ENCODE measurements at places on chromosomes 13 and 19.

GRCh38 chr13:24491845-24492244 is 20.7 kb downstream of the PARP4 start:
- no peaks in the 10 kb centered on the region for H3K4me1 ChIP-seq
- no peak overlapping the region for H3K27ac ChIP-seq
- no peak for DNase-seq
- H3K4me3 ChIP-seq: no peak overlapping the region
- peaks cover 67% of the 10 kb centered on the region for H3K36me3 ChIP-seq

DNA sequence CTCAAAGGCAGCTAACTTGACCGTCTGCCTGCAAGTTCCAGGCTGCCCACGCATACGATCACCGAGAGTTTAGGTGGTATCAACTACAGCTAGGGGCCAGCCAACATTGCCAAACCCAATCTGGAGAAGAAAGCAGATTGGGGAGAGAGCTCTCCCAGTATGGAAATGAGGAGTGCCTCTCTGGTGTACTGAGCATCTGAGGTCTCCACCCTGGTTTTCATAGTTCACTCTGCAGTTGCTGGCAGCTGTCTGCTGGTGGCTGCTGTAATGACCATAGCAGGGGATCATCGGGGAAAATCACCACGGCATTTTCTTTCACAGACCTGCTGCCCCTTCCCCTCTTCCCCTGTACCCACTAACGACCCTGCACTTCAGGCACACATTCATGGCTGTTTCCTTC is 201.7 kb downstream of the NUFIP1 start:
- no peaks in the 10 kb centered on the region for H3K27me3 ChIP-seq
- H3K4me3 ChIP-seq: no peak overlapping the region
- DNase-seq: no peak

- no peak for DNase-seq
- no peaks in the 10 kb centered on the region for H3K27me3 ChIP-seq
- H3K36me3 ChIP-seq: no peaks in the 10 kb centered on the region
- H3K4me1 ChIP-seq: no peaks in the 10 kb centered on the region
- H3K27ac ChIP-seq: no peak overlapping the region
Observed at GRCh38 chr13:114057166-114058050, 75.0 kb downstream of the RASA3 start.

DNA sequence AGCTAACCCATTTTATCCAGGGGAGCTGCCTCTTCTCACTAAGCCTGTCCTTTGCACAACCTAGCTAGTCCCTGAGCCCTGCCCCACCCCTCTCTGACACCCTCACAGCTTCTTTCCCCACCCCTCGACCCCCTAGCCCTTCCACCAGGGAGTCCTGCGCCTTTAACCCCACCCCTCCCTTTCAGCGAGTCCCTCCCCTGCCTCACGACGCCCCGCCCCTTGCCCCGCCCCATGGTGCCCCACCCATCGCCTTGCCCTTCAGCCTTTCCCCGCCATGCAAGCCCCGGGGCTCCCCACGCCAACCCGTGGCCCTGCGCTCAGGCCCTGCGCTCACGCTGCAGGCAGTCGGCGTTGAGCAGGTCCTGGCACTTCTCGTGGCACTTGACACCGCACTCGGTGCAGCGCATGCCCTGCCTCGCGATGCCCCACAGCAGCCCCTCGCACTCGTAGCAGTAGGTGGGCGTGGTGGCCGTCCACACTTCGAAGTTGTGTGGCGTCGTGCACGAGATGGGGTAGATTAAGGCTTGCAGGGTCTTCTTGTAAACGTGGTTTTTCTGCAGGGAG is 40.0 kb downstream of the UNC13A start:
- H3K27me3 ChIP-seq: no peaks in the 10 kb centered on the region
- no peaks in the 10 kb centered on the region for H3K4me1 ChIP-seq
- no peak overlapping the region for H3K27ac ChIP-seq
- H3K36me3 ChIP-seq: no peaks in the 10 kb centered on the region
- H3K4me3 ChIP-seq: no peak overlapping the region

DNA sequence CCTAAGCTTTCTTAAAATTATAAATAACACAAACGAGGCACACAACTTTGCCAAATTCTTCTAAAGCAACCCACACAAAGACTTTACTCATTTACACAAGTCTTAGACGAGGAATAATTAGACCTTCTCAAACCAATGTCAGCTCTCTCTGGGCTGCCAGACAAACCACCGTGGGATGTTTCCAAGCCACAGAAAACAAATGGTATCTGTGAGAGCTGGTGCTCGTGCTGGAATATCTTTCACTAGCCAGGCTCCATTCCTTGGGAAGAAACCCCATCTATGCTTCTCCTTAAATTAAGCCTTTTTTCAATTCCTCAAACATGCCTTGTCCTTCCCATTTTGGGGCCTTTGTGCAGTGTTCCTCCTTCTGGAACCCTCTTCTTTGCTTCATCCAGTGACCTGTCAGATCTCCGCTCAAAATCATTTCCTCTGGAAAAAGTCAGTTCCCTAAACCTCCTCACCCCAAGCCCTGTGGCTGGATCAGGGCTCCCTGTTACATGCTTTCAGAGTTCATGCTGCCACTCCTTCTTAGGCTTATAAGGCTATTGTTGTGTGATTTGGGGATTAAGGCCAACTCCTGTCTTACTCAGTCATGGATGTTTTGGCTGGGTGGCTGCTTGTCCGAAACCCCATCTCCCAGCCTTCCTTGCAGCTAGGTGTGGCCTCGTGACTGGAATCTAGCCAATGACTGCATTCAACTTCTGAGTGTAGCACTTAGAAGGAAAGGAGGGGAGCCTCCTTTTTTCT is 64.2 kb upstream of the GTF2F2 start:
- H3K4me1 ChIP-seq: peaks cover 3% of the 10 kb centered on the region
- no peaks in the 10 kb centered on the region for H3K27me3 ChIP-seq
- DNase-seq: no peak
- H3K27ac ChIP-seq: no peak overlapping the region
- no peaks in the 10 kb centered on the region for H3K36me3 ChIP-seq
- no peak overlapping the region for H3K4me3 ChIP-seq

DNA sequence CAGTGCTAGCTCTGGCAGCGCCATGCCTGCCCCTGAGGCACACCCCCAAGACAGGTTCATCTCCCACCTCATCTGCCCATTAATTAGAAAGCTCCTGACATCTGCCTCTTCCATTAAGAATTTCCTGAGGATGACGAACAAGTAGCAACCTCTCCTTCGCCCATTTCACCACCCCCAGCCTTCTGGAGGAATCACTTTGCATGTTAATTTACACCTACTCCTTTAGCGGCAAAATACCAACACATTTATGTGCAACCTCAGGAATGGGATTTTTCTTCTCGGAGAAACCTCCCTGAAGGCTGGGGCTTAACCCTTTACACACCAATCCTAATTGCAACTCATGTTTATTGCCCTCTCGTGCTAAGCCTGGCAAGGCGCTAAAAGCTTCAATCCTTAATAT is 13.8 kb downstream of the SLC7A1 start:
- H3K27me3 ChIP-seq: no peaks in the 10 kb centered on the region
- H3K27ac ChIP-seq: no peak overlapping the region
- DNase-seq: no peak
- peaks cover 11% of the 10 kb centered on the region for H3K4me1 ChIP-seq
- H3K36me3 ChIP-seq: no peaks in the 10 kb centered on the region

DNA sequence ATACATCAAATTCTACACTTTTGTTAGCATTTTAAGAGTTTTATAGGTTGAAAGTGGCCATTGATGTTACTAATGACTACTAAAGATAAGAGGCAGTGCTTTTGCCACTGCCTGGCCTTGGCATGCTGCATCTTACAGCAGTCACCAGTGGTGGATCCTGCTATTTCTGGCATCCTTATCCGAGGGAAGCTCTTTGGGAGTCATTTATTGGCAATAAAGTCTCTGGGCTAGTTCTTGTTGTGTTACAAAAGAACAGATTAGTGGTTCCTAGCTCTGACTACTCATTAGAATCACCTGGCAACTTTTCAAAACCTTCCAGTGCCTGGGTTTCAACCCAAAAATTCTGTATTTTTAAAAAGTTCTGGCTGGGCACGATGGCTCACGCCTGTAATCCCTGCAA is 94.5 kb downstream of the ZMYM2 start:
- no peaks in the 10 kb centered on the region for H3K4me1 ChIP-seq
- H3K27ac ChIP-seq: peak overlapping the region; percentile 27
- DNase-seq: no peak
- H3K4me3 ChIP-seq: no peak overlapping the region

GRCh38 chr19:2969104-2969504 is 8.3 kb upstream of the TLE6 start:
- peak; percentile 87 for DNase-seq
- peaks cover 15% of the 10 kb centered on the region for H3K4me1 ChIP-seq
- H3K27me3 ChIP-seq: no peaks in the 10 kb centered on the region
- peak overlapping the region; percentile 50 for H3K27ac ChIP-seq

DNA sequence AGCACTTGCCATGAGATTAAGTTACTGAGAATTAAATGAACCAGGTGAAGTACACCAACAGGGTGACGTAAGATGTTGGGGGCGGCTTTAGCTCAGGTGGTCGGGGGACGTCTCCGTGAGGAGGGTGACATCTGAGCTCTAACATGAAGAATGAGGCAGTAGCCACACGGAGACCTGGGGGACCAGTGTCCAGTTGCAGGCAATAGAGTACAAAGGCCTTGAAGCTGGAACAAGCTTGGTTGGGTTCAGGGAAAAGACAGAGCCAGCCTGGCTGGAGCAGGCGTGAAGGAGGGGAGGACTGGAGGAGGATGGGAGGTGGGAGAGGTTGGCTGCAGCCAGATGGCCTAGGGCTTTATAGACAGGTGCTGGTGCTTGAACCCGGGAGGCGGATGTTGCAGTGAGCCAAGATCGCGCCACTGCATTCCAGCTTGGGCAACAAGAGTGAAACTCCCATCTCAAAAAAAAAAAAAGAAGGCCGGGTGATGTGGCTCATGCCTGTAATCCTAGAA is 1.6 kb downstream of the SPINT2 start:
- H3K27me3 ChIP-seq: no peaks in the 10 kb centered on the region
- H3K4me3 ChIP-seq: no peak overlapping the region
- DNase-seq: no peak
- H3K27ac ChIP-seq: peak overlapping the region; percentile 85

- DNase-seq: no peak
- peaks cover 33% of the 10 kb centered on the region for H3K27me3 ChIP-seq
- H3K27ac ChIP-seq: no peak overlapping the region
- H3K4me1 ChIP-seq: peaks cover 9% of the 10 kb centered on the region
- H3K36me3 ChIP-seq: no peaks in the 10 kb centered on the region
Observed at GRCh38 chr13:36428086-36428485, 4.2 kb upstream of the CCNA1 start.

DNA sequence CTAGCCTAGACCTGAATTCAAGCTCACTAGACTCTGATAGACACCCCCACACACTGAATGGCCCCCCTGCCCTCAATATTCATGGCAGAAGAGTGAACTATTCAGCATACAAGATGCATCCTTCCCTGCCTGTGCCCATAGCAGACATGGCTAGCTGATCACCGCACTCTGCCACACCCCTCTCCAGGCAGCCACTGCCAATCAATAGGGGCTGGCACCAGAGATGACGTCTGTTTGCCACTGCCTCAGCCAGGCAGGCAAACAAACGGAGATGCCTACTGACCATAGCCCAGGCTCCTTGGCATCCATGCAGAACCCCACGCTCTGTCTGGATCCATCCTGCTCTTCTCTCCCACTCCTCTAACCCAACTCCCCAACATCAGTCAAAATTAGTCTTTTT is 13.8 kb upstream of the NPAS1 start:
- no peak for DNase-seq
- no peaks in the 10 kb centered on the region for H3K4me1 ChIP-seq
- no peak overlapping the region for H3K4me3 ChIP-seq
- no peaks in the 10 kb centered on the region for H3K36me3 ChIP-seq
- H3K27me3 ChIP-seq: no peaks in the 10 kb centered on the region

DNA sequence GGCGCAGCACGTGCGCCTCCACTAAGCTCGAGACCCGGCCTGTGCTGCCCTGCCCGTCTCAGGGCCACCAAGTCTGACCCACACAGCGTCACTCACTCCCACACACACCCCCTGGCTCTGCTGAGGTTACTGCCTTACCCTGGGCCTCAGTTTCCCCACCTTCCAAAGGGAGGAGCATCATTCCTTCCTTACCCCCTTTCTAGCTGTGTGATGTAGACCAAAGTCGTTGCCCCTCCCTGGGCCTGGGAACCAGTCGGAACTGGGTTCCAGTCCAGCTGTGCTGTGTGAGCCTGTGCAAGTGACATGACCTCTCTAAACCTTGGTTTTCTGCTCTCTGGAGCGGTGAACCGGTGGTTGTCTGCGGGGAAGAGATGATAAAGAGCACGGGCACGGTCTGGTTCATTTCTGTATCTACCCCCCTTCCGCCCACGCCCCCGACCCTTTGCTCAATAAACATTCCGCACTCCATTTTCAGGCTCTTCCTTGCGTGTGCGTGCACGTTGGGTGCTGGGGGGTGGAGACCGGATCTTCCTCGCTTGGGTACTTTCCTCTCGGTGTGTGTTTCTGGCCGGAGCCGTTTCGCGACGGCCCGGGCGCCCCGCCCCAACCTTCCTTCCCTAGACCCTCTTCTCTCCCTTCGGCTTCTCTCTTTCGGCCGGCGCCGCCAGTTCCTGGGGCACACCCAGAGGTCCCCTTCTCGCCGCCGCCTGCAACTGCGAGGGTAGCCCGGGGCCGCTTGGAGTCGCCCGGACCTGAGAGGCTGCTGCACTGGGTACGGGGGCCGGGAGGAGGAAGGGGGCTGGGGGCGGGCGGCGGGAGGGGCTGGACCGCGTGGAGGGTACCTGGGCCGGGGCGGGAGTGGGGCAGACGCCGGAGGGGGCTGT is at the start of gene ZNF581:
Gene ZNF581, plus strand, starts transcription at position 647 of the 884 bp plus-strand sequence. CDS start 923 bp downstream, outside the sequence.
- peaks cover 50% of the 10 kb centered on the region for H3K4me1 ChIP-seq
- H3K36me3 ChIP-seq: no peaks in the 10 kb centered on the region
- peak; percentile 81 for DNase-seq

- DNase-seq: no peak
- H3K36me3 ChIP-seq: no peaks in the 10 kb centered on the region
- H3K27me3 ChIP-seq: peaks cover 4% of the 10 kb centered on the region
- H3K4me3 ChIP-seq: no peak overlapping the region
- H3K4me1 ChIP-seq: no peaks in the 10 kb centered on the region
Observed at GRCh38 chr13:102399791-102400674, 1.8 kb downstream of the FGF14 start.

DNA sequence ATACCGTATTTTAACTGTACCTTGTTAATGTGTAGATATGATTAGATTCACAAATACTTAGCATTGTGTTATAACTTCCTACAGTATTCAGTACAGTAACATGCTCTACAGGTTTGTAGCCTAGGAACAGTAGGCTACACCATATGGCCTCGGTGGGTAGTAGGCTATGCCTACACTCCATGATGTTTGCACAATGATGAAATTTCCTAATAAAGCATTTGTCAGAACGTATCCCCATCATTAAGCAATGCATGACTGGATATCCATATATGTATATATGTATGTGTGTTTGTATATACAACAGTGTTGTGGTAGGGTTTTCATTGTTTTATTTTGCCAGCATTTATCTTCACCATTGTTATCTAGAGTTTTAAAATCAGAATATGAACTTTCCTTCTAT is 119.4 kb downstream of the SLC7A1 start:
- H3K36me3 ChIP-seq: no peaks in the 10 kb centered on the region
- H3K4me3 ChIP-seq: no peak overlapping the region
- no peak for DNase-seq
- H3K27ac ChIP-seq: no peak overlapping the region
- H3K27me3 ChIP-seq: no peaks in the 10 kb centered on the region

GRCh38 chr19:35714601-35715354 is 3.0 kb upstream of the KMT2B start:
- H3K4me3 ChIP-seq: no peak overlapping the region
- DNase-seq: no peak
- no peak overlapping the region for H3K27ac ChIP-seq
